Stimulated activated CD4-positive, alpha-beta T cell treated with anti-CD3 and anti-CD28 coated beads, Interleukin-1b, Interleukin-23, amount 100 ng/mL, for 1 hour (primary cell): ENCODE measurements at places on chromosomes 7 and 10.

DNA sequence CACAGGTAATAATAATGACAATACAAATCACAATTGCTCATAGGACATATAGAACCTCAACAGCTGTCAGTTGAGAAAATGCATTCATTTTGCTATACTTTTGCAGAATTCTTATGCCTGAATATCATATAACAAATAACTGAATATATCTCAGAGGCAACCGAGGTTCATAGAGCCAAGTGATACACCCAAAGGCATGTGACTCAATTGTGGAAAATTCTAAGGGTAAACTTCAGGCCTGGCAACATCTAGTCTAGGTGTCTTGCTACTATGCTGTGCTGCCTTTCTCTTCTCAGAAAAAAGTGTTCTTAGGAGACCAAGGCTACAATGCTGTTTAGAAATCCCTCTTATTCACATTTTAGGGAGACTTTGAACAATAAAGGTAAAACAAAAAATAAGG lies 270.7 kb downstream of the BAMBI start:
- no peak for DNase-seq

- no peak for DNase-seq
Measured at GRCh38 chr10:28489206-28489605, 43.7 kb upstream of the WAC start.

DNA sequence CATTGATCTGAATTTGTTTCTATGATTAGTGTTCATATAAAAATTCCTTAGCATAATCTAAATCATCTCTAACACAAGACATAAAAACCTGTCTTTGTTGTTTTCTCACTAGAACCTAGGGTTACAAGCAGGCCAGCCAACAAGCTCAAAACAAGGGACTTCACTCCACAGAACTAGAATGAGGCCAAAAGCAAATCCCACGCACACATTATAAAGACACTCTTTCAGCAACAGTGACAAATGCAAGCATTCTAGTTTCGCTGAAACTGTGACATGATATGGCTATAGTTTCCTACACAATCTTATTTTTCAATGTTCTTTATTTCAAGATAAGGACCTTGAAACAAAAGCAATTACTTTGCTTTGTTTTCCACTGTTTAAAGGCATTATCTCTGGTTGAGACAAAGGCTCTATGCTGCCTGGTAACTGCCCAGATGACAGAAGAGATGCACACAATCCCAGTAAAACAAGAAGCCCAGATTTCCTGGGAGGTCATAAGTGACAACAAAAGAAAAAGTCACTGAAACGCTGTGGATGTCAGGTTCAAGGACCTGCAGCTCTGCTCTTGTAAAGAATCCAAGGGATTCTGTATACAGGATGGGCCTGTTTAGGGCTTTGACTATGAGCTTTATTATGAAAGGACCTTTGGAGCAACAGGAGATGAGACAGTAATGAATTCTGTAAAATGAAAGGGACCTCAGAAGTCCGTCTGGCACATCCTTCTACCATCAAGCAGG lies 105.3 kb downstream of the SORCS1 start:
- DNase-seq = no peak

GRCh38 chr7:148374396-148375259 lies 215.9 kb upstream of the C7orf33 start:
- no peak for DNase-seq

DNA sequence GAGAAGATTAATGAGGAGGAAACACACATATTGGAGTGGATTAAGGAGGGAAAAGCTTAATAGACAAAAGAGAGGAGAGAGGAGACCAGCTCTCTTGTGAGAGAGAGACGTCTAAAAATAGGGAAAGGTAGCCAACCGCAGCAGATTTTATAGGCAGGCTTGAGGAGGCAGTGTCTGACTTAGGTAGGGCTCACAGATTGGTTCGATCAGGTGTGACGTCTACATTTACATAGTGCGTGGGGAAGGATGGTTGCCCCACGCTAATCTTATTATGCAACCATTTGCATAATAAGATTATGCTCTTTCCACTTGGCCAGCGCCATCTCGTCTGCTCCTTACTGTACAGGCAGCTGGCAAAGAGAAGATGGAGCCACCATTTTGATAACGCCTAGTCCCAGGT lies 122.0 kb downstream of the MARCHF5 start:
- no peak for DNase-seq

- no peak for DNase-seq
Measured at GRCh38 chr7:70612811-70613210, 519.1 kb upstream of the GALNT17 start.

GRCh38 chr10:42477170-42477569 lies 161.2 kb downstream of the ZNF33B start:
- DNase-seq = no peak

DNA sequence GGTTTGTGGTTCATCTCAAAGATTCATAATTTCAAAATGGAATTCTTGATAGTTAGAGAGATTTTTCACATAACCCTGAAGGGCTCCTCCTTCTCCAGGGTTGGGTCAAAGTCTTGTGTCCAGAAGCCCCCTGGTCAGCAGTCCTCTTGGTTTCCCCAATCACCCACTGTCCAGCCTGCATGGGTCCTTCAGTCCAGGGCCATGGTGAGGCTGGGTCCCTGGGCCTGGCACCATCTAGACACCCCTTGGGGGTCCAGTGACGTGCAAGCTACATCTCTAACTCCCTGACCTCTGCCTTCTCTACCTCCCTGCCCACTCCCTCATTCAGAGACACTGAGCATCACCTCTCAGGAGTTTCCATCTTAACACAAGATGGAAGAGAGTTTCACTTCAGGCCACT lies 26.1 kb downstream of the ANXA8 start:
- no peak for DNase-seq

DNA sequence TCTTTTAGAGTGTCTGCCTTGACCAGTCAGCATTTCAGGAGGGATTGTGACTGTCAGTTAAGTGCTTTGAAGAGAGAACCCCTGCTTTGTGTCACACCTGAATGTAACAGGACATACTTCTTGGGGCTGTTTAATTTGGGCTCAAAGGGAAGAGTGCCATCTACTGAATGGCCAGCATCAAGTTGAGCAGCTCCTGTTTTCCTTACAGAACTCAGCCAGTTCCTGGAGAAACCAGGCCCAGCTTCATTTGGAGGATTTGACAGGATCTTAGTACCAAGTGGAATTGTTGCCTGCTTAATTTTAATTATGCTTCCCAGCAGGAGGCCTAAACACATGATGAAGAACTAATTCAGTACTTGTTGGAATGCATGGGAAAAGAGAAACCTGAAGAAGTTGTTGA lies 8.3 kb downstream of the ADD3 start:
- DNase-seq = no peak

- no peak for DNase-seq
Measured at GRCh38 chr7:106287786-106288185, 3.0 kb upstream of the NAMPT start.

- no peak for DNase-seq
Measured at GRCh38 chr10:132136689-132137088, 50.1 kb upstream of the DPYSL4 start.

DNA sequence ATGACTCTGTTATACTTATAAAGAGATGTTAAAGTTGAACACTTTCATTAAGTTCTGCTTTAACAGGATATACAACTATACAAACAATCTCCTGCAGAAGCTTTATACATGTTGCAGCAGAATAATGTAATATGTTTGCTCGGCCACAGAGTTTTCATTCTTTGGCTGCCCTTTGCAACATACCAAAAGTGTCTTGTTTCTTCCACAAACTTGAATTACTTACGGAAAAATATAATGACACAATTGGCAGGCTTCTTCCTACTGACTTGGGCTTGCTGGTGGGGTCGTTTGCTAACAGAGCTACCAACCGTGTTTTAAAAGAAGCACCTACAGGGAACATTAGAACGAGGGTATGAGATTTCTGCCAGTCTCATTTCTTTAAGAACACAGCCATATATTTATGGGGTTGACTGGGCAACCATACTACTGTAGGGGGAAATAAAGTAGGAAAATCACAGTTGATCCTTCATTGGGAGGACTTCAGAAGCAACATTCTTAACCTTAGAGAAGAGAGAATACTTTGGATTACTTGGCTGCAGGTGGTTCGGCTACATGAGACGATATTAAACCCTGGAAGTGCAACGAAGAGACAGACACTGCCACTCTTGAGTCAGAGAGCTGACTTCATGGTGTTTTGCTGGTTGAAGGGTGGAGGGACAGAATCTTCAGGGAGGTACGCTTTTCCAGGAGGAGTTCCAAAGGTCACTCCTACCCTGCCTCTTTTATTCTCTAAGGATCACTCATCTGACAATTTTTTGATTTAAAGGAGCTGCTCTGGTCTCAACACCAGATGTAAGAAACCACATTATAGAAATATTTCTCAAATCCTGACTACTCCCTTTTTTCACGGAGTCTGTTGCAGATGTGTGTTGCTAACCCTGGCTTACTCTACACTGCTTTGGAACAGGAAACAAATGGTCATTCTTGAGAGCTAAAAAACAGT lies 123.9 kb downstream of the SEMA3C start:
- no peak for DNase-seq

GRCh38 chr10:79314761-79315601 lies 32.3 kb upstream of the PPIF start:
- DNase-seq = no peak

DNA sequence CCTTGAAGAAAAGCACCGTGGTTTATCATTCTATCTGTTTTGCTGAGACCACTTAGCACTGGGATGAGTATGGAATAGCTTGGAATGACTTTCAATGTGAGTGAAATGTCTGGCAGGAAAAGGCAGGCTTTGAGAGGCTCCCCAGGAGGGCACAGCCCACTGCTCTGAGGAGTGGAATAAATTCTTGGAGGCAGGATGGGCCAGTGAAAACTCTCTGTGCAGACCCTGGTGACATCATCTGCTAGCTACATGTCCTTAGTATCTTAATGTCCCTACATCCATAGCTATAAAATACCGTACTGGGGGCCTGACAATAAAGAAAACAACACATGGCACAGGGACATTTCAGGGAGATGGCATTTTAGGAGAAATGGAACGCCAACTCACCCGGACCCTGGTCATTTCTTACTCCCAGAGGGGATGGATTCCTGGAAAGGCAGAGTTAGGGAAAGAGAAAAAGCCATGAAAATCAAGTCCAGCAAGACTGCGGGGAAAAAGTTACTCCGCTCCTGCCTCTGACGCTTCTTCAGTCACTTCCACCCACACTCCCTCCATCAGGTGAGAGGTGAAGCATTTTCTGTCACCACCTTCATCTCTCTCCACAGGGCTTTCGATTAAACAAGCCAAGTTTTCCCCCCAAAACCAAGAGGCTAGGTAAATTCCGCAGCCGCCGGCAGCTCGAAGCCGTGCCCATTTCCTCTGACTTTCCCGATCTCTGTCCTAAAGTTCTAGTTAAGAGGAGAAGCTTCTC lies 991 bp downstream of the ZNF239 start:
- DNase-seq = no peak

DNA sequence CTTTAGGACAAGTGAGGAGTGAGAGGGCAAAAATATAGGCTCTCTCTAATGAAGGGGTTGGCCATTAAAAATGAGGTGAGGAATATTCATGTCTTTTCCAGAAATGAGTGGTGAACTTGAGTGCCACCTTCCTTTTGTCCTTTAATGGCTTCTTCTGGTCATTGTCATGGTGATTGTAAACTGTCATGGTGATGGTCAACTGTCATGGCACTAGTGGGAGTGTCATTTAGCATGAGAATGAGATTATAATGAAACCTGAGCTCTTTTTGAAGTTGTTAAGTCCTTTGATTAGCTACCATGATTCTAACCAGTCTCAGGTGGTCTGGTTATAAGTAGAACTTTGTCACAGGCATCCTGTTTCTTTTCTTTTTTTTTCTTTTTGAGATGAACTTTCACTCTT lies 524.4 kb downstream of the NEBL start:
- DNase-seq = no peak

- no peak for DNase-seq
Measured at GRCh38 chr7:108263425-108263824, 133.3 kb upstream of the LAMB4 start.

DNA sequence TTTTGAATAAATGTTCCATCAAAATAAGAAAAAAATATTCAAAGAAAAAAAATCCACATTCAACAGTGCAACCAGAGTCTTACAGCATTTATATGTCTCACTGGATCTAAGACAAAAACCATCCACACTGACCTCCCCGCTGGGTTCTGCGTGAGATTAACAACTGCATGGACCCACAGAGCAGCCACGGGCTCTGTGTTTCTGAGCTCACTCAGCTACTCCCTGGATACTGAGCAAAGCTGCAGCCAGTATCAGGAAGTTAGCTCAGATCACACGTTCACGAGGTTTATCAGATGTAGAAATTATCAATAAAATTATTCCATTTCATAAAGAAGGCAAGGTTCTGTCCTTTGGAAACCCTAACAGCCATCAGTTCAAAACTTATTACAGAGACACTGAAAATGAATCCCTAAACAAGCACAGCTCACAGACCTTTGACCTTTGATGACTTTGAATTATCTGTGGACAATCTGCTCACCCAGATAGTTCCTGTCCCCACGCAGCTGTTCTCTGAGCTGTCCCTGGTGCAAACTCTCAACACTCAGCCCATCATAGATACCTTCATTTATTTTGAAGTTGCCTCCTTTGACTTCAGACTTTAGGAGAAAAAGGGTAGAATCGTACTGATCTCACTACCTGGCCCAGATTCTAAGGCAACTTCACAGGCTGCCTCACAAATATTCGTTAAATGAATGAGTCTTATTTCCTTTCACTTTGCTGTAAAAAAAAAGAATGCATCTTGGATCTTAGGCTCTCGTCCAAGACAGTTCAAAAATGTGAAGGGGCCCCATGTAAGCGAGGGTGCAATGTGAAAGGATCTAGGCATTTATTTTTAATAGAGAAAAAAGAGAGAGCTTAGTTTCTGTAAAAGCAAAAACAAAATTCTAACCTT lies 67.7 kb upstream of the SVIL start:
- DNase-seq = no peak

GRCh38 chr7:81233208-81233940 lies 314.5 kb upstream of the SEMA3C start:
- DNase-seq = no peak

DNA sequence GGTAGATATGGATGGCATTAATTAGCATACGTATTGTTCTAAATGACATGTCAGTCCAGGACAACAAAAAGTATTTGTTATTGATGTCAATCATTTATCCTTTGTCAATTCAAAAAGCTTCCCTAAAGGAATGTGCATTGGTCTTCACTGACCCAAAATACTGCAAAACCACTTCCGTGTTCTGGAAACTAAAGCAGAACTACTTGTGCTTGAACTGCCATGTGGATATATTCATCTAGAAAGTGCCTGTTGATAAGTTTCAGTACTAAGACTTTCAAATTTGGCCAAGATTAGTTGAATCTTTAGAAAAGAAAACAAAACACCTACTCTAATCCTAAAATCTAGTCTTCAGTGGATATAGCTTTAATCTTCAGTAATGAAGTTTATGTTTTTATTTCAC lies 242.1 kb upstream of the PPP1R3A start:
- no peak for DNase-seq

GRCh38 chr7:79930604-79931003 lies 204.0 kb upstream of the GNAI1 start:
- no peak for DNase-seq

- no peak for DNase-seq
Measured at GRCh38 chr7:45682836-45683555, 108.8 kb downstream of the ADCY1 start.

DNA sequence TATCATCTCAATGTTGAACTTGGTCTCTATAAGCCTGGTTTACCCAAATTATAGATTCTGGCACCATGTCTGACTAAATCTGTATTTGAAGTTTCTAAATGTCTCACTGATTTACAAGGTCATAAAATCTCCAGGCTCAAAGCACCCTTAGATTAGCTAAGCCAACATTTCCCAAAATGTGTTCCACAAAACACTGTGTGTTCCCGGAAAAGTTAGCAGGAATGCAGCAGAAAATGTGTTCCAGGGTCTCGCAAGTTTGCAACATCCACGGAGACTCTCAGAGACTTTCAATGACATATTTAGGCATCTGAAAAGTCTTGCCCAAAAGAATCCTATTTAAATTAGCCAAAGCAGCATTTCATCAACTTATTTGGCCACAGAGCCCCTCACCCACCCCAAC lies 91.9 kb downstream of the SORBS1 start:
- no peak for DNase-seq
